ENCODE measurements at places on chromosomes 12 and 14.

DNA sequence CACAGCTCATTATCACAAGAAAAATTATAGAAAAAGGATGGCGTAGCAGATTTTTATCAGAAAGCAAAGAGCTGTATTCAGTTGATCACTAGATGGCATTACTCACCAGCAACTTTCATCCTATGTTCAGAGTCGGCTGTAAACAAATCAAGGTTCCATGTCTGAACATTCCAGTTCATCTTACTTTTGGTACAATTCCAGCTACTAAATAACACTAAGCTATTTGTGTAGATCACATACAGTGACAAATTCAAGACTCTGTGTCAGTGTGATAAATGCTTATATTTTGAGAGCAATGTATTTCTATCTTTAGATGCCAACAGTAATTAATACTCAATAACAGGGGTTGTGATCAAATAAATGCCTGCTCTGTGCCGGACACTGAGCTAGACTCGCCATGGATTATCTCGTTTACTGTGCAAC, 30.1 kb downstream of the NRDE2 start:
- peak; percentile 59 for DNase-seq

DNA sequence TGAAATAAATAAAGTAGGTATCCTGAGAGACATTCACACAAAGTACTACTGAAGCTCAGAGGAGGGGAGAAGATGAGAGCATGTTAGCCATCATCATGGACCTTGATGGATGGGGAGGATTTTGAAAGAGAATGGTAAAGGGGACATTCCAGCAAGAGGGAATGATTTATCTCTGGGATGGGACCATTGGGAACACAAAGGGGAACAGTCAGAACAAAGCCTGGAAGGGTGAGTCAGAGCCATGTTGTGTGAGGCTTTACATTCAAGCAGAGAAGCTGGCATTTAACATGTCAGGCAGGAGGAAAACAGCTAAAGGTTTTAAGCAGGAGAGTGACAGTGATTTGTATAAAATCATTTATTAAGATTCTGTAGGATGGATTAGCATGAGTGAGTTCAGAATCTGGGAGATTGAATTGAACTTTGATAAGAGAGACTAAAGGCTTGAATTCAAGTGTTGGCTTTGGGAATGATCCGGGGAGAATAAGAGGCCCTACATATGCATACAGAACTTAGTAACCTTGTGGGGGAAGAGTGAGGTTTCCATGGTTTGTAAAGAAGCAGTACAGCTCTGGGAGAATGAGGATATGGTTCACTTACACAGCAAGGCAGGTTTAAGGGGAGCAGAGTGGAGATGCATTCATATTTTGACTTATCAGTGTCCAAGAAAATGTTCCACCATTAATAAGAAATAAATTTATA, 174.4 kb downstream of the SYT10 start:
- DNase-seq, result peak; percentile 6

GRCh38 chr12:43891856-43892574, 56.1 kb downstream of the TMEM117 start:
- peak; percentile 79 for DNase-seq

GRCh38 chr12:68784015-68784414, 24.0 kb upstream of the MDM2 start:
- DNase-seq, result no peak

DNA sequence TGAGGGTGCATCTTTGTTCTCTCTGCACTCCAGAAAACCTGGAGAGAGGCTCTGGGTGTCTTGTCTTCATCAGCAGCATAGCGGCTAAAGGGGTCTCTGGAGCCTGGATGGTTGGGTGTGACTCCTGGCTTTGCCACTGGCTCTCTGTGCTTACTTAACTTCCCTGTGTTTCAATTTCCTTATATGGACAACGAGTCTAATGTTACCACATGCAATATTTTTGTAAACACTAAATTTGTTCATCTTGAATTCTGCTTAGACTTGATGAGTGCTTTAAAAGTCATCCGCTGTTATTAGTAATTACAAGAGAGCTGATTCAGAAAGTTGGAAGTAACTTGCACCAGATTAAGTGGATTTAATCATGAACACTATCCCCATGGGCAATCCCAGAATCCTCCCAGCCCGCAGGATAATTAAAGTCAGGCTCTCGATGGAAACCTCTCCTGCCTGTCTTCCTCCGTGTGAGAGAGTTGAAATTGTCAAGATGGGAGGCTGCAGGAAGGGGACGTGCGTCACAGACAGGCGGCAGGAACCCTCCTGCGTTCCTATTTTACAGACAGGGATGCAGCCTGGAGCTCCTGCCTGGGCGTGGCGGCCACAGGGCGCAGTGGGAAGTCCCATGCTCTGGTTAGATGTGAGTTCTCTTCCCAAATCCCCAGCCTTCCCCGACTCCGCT, 201.2 kb downstream of the TTC8 start:
- DNase-seq, result no peak

DNA sequence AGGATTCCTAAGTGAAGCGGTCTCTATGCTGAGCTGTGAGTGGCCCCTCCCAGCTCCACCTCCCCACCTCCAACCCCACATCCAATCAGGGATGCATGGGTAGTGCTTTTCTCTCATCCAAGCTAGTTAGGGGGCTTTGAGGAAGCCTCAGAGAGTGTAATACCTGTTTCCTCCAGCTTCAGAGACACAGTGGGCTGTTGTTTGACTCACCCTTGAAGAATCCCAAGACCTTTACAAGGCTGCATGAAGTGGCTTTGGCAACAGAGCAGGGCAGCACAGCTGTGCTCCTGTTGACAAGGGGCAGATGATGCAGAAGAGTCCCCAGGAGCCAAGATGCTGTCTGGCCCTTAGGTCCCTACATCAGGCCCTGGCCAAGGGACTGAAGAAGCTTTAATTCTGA, 27.1 kb upstream of the CLMN start:
- no peak for DNase-seq

DNA sequence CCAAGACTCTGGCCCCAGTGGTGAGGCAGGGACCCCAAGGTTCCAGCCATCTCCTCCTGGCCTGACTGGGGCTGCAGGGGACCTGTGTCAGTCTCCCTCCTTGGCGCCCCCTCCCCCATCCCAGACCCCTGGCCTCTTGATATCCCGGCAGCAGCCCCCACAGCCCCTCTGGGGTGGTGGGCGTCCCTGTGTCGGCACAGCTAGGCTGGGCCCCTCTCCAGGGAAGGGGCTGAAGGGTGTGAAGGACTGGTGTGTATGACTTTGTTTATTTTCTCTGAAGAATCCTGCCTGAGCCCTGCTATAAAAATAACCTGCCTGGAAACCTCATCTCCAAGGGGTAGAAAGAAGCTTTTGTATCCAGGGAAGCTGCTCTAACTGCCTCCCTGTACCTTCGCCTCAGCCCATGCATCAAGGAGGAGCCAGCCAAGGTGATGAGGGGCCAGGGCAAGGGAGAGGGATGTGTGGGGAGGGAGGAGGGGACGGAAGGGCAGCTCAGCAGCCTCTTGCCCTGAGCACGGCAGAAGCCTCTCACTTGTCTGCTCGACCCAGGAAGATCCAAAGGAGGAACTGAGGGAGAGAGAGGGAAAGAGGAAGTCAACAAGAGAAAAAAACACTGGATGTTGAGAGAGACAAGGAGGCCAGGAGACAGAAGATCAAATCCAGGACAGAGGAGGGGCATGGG, 25.4 kb upstream of the COL2A1 start:
- no peak for DNase-seq

DNA sequence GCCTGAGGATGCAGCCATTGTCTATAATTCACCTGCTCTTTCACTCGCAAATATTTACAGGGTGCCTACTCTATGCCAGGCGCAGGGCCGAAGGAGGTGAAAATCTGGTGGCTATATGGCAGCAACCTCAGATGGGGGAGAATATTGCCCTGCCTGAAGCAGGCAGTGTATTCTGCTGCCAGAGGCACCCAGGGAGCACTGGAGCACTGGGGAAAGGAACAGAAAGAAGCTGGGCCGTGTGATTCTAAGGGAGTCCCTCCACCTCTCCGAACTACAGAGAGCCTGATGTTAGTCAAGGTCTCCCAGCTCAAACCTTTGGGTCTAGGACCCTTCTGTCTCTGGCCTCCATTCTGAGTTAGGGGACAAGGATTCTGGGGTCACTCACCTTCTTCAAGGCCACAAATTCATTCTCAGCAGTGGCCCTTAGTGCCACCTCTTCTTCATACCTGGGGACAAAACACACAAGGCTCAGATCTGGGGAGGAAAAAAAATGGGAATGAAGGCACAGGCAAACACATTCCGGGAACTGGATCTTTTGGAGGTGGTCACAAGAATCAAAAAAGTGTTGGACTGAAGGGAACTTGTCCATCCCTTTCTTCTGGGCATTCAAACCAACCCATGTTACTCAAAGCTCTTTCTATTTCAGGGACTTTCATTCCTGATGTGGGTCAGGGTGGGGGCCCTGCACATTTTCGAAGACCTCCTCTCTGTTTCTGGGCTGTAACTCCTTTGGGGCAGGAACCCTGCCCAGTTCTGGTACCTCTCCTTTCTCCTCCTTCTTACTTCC, 19.3 kb upstream of the KRT86 start:
- no peak for DNase-seq

DNA sequence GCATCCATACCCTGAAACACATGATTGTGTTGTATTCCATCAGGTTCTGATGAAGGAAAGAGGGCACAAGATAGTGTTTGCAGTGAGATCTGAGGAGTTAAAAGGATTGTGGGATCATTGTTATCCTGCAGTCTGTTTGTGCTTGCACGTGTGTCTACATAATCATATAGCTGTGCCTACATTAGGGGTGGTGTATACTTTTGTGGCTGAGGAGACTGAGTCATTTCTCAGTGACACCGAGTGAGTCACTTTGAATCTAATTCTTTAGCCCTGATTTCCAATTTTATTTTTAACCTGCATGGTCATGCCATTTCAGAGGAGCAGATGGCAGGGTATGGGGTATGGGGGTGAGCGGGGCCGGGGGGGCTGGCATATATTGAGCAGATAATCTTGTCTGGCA, 133.2 kb downstream of the ANO4 start:
- peak; percentile 90 for DNase-seq

- peak; percentile 65 for DNase-seq
Observed at GRCh38 chr12:116443821-116444589, 115.2 kb upstream of the MAP1LC3B2 start.
